ENCODE measurements at places on chromosomes 2 and 18.

DNA sequence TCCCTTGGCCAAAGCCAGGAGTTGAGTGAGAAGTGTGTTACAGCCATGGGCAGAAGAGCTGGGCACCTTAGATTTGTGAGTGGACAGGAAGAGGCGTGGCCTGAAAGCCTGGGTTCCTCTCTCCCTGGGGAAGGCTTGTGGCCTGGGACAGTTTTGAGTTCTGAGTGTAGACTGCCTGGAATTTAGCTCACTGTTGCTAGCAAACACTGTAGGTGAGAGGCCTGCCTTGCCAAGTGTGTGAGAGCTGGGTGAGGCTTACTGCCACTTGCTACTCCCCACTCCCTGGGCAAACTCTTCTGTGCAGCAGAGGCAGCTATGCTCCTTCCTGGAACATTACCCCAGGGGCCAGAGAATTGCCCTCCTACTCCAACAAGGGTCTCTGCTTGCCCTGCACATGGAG, 150.0 kb upstream of the GALNT5 start:
- no peak for DNase-seq

DNA sequence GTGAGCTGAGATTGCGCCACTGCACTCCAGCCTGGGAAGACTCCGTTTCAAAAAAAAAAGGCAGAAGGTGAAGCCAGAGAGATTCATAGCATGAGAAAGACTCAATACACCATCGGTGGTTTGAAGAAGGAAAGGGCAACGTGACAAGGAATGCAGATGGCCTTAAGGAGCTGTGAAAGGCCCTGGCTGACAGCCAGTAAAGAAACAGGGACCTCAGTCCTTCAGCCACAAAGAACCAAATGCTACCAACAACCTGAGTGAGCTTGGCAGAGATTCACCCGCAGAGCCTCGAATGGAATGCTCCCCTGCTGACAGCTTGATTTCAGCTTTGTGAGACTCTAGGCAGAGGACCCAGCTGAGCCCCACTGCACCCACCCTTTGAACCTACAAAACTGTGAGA, 154.9 kb upstream of the NDUFV2 start:
- DNase-seq = no peak

DNA sequence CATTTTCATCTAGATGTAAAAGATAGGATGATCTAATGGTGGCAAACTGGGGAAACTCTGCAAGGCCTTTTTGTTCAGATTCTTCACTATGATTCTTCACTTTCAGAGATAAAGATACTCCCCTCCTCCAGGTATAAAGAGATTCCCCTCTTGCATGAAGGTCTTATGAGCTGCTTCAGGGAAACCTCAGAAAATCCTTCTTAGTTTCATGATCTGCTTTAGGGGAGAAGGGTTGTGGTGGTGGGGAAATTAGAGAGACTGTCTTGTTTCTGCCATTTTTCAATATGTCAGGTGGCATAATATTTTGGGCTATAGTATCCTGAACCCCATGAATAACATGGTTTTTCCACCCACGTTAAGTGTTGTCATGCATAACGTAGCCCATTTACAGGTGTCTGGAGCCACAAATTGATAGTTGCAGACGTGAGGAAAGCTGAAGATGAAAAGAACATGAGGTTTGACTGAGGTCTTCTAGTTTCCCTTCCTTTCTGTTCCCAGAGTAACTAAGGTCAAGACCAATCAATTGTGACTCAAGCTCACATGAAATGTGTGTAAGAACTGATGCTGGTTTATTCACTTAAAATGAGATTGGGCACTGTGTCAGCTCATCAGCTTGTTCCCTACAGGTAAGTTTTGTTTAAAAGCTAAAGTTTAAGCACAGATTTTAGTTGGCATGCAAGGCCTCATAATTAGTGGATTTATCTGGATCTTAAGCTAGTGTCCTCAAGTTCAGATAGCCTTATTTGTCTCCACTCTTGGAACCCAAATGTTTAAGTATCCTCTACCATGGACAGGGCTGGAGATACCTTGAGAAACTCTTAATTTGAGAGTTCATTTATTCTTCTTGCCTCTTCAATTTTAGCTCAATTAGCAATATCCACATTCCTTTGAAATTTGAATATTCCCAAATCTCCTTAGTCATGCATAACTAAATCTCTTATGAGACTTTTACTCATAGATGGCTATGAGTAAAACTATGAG, 304.5 kb upstream of the FANCL start:
- DNase-seq = no peak

GRCh38 chr2:158539176-158540005, 82.6 kb downstream of the PKP4 start:
- no peak for DNase-seq

DNA sequence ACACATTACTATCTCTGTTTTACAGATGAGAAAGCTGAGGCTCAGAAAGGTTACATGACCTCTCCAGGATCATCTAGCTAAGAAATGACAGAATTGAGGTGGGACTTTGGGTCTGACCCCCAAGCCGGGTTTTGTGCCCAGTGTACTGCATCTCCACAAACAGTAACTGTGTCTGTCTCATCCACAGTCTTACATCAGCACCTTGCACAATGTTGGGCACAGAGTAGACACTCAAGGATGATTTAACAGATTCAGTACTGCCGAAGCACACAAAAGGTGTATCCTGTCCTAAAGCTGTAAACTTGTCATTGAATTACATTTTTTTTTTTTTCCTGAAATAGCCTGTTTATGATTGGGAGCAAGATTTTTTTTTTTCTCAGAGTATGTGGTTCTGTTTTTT, 84.8 kb downstream of the ADCYAP1 start:
- DNase-seq = no peak

DNA sequence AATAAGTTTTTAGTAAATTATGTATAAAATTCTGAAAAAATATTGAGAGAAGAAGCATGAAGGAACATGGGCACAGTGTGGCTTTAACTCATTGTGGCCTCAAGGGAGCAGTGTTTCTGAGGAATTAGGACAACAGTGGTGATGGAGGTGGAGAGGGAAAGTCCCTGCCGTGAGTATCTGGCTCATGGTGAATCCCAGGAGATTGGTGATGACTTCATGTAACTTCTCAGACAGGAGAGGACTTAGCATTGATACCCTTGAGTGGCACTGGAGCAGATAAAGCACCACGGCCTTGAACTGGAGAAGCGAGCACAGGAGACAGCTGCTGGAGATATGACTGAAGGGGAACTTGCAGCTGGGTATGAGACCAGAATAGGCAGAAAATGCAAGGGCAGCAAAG, 35.0 kb upstream of the LRP1B start:
- DNase-seq = no peak

DNA sequence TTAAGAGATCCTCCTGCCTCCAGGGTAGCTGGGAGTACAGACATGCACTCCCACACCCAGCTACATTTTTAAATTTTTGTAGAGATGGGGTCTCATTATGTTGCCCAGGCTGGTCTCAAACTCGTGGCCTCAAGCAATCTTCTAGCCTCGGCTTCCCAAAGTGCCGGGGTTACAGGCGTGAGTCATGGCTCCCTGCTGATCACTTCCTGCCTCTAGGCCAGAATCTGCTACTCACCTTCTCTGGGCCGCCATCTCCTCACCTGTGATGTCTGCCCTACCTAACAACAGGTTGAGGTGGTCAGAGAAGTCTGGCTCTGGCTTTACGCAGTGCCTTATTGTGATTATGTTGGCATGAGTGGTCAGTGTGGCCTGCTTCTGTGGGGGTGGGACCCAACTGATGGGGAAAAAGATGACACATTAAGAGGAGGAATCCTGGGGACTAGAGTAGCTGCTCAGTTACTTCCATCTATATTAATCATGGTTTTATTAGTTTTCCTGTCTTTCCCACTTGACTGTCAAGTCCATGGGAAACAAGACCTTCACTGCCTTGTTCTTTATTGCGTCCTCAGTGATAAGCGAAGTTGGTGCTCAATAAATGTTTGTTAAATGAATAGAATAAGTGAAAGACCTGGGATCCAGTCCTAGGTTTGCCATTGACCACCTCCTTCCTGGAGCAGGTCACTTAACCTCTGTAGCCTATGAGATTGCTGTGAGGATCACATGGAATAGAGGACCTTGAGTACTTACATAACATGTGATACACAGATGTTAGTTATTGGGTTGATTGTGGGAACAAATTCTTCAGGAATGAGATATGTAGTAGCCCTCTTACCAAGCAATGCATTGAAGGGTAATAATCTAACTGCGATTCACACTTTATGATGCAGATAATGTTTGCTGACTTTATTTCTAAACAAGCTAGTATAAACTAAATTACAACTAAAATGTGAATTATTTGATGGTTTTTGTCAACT, 15.7 kb downstream of the KCTD1 start:
- no peak for DNase-seq

DNA sequence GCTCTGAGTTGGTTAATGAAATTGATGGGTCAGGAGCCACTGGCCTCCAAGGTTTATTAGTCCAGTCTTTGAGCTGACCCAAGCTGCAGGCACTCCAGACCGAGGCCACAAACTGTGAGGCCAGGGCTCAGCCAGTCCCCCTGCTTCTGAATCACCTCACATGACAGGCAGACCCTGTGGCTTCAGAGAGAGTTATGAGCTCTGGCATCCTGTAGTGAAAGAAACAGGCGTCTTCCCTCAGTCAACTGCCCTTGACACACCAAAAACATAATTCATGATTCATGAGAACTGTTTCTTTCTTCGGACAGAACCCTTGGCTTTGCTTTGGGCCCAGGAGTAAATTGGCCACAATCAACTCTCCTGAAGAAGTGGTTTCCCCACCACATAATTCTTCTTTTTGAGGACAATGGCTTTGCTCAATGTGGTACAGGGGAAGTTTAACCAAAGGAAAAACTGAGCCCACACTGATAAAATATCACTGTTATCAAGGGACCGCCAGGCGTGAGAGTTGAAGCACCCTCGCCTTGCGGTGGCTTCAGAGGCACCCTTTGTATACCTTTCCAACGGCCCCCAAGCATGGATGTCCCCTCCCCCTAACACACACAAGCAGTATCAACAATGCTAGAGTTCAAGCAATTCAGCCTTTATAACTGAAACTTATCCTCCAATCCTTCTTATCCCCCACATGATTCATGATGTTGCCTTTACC, 226.9 kb downstream of the CYRIA start:
- DNase-seq = no peak

DNA sequence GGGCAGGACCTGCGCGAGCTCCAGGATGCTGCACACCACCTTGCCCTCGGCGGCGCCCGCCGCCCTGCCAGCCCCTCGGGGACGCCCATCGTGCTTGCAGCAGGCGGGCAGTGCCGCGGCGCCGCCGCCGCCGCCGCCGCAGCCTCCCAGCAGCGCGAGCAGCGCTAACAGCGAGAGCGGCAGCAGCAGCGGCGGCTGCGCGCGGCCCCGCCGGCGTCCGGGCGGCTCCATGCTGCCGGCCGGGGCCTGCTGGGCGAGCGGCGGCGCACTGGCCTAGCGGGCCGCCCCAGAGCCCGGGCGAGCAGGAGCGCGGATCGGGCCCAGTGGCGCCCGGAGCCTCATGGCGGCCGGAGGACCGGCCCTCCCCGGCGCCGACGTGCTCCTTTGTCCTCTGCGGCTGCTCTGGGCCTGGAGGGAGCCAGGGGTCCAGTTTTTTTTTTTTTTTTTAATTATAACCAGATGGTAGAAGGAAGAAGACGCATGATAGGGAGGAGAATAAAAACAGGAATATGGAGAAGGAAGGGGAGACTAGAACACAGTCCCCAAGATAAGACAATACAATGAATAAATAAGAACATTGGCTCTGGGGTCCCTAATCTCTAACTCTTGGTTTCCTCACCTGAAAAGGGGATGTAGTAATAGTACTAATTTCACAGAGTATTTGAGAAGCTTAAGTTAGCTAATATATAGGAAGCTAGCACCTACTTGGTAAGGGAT, 17.1 kb upstream of the ANKRD62 start:
- DNase-seq = no peak

DNA sequence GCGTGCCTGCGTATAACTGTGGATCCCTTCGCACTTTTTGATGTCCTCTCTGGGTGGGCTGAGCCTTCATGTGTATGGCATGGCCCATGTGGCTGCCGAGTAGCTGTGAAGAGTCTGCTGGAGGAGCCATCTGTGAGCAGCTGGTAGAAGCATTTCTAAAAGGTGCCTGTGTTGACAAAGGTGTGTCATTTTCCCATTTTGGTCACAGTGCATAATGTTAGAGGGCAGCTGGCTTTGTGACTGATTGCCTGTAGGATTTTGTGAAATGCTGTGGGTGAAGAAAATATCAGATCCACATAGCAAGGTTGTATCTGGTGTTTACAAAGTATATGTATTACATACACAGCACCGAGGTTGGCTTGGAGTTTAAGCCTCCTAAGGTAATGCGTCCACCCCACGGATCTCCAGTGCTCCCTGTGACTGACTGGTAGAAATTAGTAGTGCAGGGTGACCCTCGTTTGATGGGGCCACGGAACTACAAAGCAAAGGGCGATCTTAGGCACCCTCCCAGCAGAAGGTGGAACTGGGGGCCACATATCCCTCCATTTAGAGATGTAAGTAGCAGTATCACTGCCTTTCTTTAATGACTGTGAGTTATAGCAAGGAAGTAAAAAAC, 16.5 kb downstream of the GATA6 start:
- DNase-seq = no peak

GRCh38 chr18:62499263-62499650, 23.6 kb upstream of the ZCCHC2 start:
- no peak for DNase-seq

DNA sequence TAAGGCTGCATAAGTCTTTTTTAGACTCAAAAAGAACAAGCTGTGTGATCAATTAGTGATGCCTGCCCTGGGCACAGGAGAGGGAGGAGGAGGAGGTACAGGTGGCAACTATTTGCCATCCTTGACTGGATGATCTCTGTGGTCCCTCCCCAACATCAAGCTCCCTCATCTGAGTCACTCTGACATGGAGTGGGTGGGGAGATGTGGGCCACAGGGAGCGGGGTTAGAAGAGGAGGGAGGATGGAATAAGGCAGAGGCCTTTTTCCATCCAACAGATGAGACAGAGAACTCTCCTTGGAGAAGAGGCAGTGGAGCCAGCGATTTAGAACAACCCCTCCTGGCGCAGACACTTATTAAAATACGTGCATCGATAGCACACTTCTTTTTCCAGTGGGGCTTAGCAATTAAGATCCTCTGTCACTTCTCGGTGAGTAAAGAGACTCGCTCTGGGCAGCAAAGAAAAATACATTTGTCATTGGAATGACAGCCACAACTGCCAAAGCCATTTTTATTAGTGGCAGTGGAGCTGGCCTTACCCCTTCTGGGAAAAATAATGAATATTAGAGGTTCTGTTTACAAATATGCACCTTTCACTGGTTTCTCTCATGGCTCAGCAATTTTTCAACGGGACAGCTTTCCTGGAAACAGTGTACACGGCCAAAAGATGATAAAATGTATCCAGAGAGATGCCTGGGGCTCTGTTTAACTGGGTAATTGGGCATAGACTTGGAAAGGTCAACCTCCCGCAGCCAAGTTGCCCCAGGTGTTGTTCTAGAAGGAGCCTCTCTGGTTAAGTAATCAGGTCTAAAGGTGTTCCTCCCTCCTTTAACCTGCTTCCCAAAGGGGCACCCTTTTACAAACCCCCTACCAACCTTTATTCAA, 238.4 kb upstream of the CXCR4 start:
- DNase-seq = no peak

DNA sequence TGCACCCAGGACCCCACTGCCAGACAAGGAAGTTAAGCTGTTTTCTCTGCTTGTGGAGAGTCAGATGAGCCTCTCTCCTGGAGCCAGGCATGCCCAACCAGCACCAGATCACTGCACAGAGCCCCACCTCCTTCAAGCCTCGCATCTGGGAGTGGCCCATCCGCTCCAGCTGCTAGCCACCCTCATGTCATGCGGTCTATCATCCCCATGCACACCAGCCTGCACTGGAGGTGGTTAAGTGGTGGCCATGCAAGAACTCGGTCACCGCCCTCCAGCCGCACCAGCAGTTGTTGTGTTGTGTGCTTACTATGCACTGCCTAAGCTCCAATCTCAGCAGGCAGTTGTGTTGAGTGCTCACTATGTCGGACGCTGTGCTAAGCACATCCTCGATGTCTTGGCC, 177.9 kb upstream of the SLC14A2 start:
- DNase-seq = no peak

- DNase-seq = no peak
These were observed 59.2 kb downstream of the RBMS1 start for GRCh38 chr2:160434254-160434948.

Measured in stimulated activated CD4-positive, alpha-beta T cell treated with anti-CD3 and anti-CD28 coated beads, Interleukin-1b, Interleukin-23, amount 100 ng/mL, for 4 hours (primary cell).